RWPE1 (cell line): ENCODE measurements at places on chromosomes 2 and 18.

- DNase-seq = no peak
These were observed 530.4 kb upstream of the KLHL29 start for GRCh38 chr2:22854588-22854987.

GRCh38 chr2:6342273-6342920 is 523.3 kb downstream of the CMPK2 start:
- no peak for DNase-seq

DNA sequence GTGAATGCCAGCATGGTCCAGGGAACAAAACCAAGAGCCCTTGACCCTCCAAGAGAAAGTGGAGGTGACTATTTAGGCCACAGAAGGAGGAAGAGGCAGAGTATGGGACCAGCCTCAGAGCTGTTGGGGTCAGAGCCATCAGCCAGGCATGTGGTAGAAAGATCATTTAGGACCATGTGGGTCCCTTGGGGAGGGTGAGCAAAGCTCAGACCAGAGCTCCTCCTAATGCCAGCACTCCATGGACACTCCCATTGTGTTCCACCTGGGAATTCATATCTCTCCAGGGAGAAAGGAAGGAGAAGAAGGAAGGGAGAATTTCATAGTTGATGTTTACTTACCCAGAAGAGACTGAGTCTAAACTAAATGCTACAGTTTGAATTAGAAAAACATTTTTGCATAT is 73.2 kb downstream of the CYBRD1 start:
- DNase-seq = no peak

DNA sequence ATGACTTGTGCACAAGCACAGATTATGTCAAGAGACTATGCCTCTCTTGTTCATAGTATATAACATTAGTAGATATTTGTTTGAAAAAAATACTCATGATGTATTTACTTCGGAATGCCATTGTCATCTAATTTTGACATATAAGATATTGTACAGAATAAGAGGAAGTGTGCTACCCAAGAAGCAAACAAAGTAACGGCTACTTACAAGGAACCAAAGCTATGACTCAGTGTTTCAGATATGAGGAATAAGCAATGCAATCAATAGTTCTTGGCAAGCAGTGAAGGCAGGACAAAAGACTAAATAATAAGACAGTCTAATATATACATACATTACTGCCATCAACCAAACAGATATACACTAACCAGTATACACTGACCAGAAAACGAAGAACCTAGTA is 256.3 kb downstream of the CCDC178 start:
- no peak for DNase-seq

DNA sequence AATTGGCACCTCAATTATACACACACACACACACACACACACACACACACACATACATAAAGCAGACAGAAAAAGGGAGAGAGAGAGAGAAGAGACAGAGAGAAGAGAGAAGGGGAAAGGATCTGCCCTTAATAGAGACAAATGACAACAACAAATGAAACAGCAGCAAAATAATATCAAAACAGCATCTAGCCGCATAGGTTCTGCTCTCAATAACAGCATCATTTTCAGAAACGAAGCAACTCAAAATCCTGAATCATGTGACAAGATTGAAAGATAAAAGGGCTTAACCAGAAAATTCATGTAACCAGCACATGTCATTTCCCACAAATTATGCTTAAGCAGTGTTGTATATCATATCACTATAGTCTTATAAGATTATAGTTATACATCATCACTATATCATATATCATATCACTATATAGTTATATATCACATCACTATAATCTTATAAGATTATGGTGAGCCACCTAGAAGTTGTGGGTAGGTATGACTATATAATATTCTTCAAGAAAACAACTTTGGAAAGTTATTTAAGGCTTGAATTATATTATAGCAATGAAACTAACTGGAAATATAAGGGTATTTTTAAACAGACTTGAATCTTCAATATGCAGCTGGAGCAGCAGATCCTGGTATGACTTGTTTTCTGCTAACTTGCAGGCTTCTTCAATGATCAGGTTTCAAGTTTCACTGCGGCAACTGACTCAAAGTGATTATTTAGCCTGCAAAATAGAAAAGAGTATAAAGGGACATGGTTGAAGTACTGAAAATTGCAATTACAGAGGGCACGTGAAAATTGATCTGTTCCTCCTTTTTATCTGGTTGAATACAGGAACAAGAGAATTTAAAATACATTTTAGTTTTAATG is 16.1 kb upstream of the VPS54 start:
- DNase-seq = no peak
